ENCODE measurements at places on chromosomes 5 and 9.

DNA sequence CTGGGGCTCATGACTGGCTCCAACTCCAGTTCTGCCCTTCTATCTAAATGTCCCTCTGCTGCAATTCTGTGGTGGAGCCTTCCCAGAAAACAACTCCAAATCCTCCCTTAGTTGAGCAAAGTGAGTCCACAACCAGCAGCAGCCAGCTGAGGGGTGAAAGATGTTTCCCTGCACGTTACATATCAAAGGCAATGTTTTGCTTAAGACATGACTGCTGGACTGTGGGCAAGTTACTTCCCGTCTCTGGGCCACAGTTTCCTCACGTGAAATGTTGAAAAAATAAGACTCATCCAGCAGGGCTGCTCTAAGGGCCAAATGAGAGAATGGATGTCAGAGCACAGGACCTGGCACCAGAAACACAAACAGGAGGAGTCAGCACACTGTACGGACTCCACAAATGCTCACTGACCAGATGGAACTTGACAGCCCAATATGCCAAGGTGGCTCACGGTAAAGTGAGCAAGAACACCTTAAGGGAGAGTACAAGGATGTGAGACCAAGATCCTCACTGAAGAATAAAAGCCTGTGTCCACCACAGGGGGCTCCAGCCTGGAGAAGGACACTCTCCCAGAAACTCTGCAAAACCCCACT is 138.4 kb upstream of the ABCA1 start:
- DNase-seq: no peak

DNA sequence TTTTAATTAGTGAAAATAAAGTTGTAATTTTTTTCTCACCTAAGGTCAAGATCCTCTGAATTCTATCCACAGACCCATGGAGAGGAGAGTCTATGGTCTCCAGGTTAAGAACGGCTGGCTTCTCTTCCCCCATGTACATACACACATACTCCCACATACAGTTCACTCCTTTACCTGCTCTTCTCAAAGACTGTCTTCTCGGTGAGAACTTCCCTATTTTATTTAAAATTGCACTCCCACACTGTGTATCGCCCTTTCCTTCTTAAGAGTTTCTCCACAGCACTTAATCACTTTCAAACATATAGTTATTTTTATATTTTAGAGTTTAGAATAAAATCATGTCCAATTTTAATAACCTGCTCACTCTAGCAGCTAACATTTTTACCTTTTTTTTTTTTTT is 3.6 kb upstream of the JADE2 start:
- no peak for DNase-seq

DNA sequence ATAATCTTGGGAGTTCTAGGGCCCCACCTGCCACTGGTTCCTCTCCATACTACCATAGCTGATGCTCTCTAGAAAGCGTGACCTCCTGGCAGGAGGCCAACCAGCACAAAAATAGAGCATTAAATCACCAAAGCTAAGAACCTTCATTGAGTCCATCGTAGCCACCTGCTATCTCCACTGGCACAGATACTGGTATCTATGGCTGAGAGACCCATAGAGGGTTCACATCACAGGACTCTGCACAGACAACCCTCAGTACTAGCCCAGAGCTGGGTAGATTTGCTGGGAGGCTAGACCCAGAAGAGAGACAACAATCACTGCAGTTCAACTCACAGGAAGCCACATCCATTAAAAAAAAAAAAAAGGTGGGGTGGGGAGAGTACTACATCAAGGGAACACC is 509.1 kb downstream of the DTWD2 start:
- DNase-seq: no peak

- DNase-seq: no peak
Measured at GRCh38 chr5:57824623-57825022, 342.0 kb upstream of the ACTBL2 start.

GRCh38 chr9:36970007-36970888 is 63.8 kb downstream of the PAX5 start:
- DNase-seq: no peak

GRCh38 chr5:87403409-87403808 is 9.3 kb downstream of the CCNH start:
- no peak for DNase-seq

DNA sequence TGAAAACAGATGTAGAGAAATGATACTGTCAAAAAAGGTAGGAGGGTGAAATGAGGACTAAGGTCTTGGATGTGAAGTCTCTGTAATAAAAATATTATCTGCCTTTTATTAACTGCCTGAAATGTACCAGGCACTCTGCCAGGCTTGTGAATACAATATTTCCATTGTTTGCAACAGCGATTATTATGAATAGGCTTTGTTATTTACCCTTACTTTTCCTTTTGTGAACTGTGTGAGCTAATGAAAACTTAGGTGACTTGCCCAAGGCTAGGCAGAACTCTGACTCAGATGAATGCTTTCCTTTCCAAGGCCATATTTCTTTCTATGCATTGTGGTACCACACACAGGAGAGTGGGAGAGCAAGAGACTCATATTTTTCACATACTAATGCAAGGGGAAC is 204.1 kb downstream of the CDH12 start:
- DNase-seq: no peak

DNA sequence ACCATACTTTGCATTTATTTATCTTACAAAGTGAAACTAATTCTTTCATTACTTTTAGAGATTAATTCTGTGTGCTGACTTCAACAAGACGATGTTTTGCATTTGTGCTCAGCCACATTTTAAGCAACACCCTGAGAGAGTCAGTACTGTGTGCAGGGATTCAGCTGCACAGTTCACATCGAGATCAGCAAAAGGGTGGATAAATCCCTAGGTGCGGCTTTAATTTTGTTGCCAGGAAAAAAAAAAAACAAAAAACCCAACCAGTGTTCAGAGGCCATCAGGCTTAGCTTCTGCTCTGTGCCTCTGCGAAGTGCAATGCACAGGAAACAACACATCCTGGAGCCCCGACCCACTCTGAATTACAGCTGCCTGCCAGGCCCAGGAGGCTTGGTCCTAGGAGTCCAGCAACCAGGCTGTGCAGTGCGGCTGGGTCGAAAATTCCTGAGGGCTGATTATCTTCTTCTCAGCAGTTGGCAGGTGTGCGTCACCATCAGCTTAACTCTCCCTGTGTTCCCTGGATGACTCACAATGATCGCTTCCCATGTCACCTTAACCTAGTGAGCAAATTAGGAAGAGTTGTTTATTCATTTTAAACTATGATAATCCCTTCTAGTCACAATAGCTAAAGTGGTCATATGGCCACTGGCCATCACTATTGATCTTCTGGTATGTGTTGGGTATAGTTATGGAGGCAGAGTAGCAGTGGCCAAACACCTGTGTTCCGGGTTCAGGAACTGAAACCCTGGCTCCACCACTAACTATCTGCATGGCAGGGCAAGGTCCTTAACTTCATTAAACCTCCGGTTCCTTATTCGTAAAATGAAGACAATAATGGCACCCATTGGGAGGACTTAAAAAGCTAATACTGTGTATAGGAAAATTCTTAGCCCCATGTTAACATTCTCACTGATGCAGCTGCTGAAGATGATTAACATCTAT is 31.2 kb upstream of the NDUFB6 start:
- no peak for DNase-seq

- DNase-seq: no peak
Measured at GRCh38 chr5:5523066-5523505, 100.6 kb downstream of the ICE1 start.

GRCh38 chr9:96148634-96149532 is 153.1 kb downstream of the HSD17B3 start:
- no peak for DNase-seq

- DNase-seq: no peak
Measured at GRCh38 chr5:89243611-89244010, 360.6 kb upstream of the MEF2C start.

DNA sequence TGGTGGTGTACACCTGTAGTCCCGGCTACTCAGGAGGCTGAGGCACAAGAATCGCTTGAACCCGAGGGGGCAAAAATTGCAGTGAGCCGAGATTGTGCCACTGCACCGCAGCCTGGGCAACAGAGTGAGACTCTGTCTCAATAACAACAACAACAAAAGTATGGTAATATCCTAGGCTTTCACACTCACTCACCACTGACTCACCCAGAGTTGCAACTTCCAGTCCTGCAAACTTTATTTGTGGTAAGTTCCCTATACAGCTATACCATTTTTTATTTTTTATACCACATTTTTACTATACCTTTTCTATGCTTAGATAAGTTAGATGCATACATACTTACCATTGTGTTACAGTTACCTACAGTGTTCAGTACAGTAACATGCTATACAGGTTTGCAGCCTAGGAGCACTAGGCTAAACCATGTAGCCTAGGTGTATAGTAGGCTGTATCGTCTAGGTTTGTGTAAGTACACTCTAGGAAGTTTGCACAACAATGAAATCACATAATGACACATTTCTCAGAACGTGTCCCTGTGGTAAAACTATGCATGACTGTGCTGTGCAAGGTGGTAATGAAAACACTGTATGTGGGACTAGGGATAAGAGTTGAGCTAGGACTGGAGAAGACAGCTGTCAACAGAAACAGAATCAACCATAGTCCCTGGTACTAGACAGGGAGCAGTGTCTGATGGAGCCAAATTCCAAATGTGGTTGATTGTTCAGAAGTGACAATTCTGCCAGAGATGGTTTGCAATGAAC is 109.5 kb upstream of the RAD23B start:
- DNase-seq: no peak

DNA sequence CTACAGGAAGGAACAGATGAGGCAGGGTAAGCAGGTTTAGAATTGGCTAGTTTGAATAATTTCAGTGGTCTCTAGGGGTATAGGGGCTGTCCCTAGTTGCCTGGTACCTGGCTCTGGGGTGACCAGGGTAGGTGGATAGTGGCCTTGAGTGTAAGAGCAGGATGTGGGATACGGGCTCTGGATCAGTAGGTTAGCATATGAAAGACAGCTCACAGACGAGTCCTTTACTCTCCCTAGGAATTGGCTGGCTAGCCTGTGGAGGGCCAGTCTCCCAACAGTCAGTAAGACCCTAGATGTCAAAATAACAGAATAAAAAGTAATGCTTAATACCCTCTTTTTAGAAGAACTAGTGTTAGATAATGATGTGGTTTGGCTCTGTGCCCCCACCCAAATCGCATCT is 16.6 kb upstream of the C9orf152 start:
- no peak for DNase-seq

DNA sequence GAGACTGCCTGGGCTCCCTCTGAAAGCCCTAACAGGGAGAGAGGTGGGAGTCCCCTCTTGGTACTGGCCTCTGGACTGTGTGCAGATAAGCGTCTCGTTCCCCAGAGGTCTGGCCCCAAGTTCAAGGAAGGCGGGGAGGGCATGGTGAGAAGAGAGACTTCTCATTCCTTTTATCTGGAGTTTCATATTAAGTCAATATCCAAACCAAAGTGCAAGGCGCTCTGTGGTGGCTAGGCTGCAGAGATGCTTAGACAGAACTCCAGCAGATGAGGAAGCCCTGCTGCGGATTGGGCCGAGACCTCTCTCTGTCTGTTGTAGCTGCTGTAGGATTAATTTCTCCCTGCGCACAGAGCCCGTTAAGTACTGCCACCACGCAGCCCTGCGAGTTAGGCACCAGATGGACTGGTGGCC is 16.0 kb downstream of the MVB12B start:
- DNase-seq: no peak

- no peak for DNase-seq
Measured at GRCh38 chr9:38053697-38054461, 15.1 kb downstream of the SHB start.

- DNase-seq: no peak
Measured at GRCh38 chr5:103475629-103476240, 86.9 kb downstream of the NUDT12 start.

- DNase-seq: no peak
Measured at GRCh38 chr9:1327467-1327866, 277.3 kb downstream of the DMRT2 start.

- peak; percentile 58 for DNase-seq
Measured at GRCh38 chr9:130128251-130128650, 44.0 kb upstream of the NCS1 start.

- no peak for DNase-seq
Measured at GRCh38 chr5:173969167-173970049, 19.6 kb upstream of the C5orf47 start.

DNA sequence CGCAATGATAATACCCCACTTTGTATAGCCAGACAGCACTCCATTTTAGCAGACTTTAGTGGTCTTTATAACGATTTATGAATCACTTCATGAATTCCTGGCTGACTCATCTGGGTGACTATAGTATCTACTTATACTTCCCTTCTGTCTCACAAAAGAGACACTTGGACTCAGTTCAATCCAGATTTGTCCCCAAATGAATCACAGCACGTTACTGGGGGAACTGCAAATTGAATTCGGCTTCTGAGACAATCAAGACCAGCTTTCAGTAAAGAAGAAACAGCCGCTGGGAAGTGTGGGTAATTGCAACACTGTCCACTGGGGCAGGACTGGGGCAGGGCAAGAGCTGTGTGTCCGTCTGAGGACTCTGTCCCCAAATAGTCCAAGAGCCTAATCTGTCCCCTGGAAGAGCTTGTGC is 337.3 kb upstream of the RFX3 start:
- no peak for DNase-seq

GRCh38 chr9:113675475-113675941 is 200.6 kb upstream of the ZNF618 start:
- no peak for DNase-seq

DNA sequence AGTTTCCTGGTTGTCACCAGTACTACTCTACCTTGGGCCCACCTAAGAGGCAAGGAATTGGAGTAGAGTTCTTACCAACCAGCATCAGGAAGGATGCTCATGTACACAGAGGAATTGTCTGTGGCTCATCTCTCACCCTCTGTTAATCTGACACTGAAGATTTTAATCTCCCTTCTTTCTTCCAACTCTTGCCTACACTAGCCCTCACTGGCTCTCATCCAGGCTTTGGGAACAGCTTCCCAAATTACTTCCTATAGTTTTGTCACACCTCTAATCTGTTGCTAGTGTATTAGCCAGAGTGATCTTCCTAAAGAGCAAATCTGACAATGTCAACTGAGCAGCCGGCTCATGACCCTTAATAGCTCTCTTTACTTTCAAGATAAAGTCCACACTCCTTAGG is 218.7 kb upstream of the TRIM32 start:
- DNase-seq: no peak

- no peak for DNase-seq
Measured at GRCh38 chr5:177089127-177089526, 2.4 kb downstream of the FGFR4 start.

Measured in stimulated activated CD8-positive, alpha-beta memory T cell treated with anti-CD3 and anti-CD28 coated beads, Interleukin-7, amount 100 ng/mL, for 1 hour (primary cell).